Fibroblast of upper back skin (primary cell): ENCODE measurements at places on chromosomes 12 and 14.
A peak's percentile ranks its signal among the peaks of the same experiment; 100 is the strongest.

GRCh38 chr14:22190411-22191191, 398.4 kb downstream of the DAD1 start:
- DNase-seq = peak; percentile 84

GRCh38 chr14:65486863-65487262, 74.3 kb downstream of the FUT8 start:
- no peak for DNase-seq

DNA sequence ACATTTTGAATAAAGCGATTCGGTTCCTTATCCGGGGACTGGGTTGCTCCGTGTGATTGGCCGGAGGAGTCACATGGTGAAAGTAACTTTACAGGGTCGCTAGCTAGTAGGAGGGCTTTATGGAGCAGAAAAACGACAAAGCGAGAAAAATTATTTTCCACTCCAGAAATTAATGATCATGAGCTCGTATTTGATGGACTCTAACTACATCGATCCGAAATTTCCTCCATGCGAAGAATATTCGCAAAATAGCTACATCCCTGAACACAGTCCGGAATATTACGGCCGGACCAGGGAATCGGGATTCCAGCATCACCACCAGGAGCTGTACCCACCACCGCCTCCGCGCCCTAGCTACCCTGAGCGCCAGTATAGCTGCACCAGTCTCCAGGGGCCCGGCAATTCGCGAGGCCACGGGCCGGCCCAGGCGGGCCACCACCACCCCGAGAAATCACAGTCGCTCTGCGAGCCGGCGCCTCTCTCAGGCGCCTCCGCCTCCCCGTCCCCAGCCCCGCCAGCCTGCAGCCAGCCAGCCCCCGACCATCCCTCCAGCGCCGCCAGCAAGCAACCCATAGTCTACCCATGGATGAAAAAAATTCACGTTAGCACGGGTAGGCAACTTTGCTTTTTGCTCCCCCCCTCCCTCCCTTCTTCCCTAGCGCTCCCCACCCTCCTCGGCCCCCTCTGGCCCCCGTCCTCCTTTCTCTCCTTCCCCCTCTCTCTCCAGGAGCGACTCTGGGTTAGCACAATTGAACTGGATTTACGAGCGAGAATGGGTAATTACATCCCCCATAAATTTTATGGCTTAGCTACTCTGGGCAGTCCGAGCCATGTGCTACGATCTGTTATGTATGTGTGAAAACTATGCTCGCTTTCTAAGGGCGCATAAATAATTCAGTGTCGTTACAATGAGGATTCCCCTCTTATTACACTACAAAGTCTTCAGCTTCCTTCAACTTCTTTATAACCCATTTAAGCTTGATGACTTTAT, at the start of gene HOXC4:
Gene HOXC4 (plus strand): TSS at position 85 of the 991 bp plus-strand sequence. CDS start 88 bp downstream, at position 173.
- peak; percentile 72 for DNase-seq

DNA sequence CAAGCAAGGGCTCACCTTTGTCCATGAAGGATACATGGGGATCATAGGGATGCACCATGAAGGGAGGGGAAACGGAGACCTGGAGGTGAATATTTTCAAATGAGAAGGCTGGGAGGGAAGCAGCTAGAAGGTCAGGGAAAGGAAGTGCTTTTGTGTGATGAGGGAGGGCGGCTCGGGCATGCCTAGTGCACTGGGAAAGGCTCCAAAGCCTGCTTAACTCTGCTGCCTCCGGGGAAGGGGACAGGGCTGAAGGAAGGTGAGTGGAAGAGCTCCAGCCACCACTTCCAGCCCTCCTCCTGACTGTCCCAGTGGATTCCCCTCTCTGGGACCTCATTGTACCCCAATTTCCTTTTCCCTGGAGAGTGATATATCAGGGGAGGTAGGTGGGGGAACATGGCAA, 149.4 kb upstream of the PRMT8 start:
- DNase-seq = no peak

GRCh38 chr14:84435820-84436324, 1094.1 kb upstream of the FLRT2 start:
- no peak for DNase-seq

GRCh38 chr14:102870994-102871831, 51.2 kb upstream of the AMN start:
- DNase-seq = no peak
